COR-L47 (cell line): ENCODE measurements at places on chromosomes 7 and 10.
A peak's percentile ranks its signal among the peaks of the same experiment; 100 is the strongest.

- peak; percentile 56 for DNase-seq
Observed at GRCh38 chr7:22885797-22886261, 63.2 kb upstream of the TOMM7 start.

GRCh38 chr7:136079934-136080333, 102.8 kb upstream of the MTPN start:
- no peak for DNase-seq

GRCh38 chr10:110420401-110421193, 77.1 kb upstream of the DUSP5 start:
- DNase-seq, result peak; percentile 37

- no peak for DNase-seq
Observed at GRCh38 chr7:157503229-157503628, 166.4 kb downstream of the DNAJB6 start.

- peak; percentile 11 for DNase-seq
Observed at GRCh38 chr10:104127411-104127810, 5.4 kb downstream of the SFR1 start.

GRCh38 chr7:100598425-100598824, 3.7 kb upstream of the PCOLCE start:
- DNase-seq, result no peak

GRCh38 chr7:42661312-42661711, 250.6 kb downstream of the C7orf25 start:
- no peak for DNase-seq

DNA sequence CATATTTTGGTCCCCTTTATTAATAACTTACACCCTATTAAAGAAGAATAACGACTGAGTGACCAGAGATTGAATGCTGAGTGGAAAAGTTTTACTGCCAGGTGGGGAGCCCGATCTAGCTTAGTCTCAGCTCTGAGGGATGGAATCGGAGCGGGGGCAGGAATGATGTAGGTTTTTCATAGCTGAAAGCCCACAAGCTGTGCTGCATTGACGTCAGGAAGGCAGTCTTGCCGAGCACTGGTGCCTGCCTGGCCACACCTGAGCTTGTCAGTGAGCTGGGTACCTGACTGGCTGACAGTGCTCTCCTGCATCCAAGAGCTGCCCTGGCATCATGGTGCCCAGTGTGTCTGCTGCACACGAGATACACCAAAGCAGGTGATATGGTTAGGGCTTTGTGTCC, 34.8 kb downstream of the GRK5 start:
- no peak for DNase-seq

DNA sequence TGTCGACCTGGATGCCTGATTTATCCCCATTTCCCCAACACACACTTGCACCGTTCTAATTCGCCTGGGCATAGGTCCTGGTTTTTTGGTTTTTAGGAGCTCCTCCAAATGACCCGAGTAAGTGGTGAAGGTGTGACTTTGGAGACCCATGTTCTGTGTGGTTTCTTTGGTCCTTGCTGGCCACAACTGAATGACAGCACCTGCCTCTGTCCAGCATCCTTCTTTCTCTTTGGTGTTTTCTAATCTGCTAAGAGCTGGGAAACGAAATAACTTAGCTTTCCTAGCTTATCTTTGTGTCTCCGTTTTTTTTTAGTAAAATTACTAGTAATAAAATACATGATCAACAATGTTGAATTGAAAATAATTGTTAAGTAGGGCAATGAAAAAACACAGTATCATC, 120.2 kb downstream of the PRLHR start:
- no peak for DNase-seq

DNA sequence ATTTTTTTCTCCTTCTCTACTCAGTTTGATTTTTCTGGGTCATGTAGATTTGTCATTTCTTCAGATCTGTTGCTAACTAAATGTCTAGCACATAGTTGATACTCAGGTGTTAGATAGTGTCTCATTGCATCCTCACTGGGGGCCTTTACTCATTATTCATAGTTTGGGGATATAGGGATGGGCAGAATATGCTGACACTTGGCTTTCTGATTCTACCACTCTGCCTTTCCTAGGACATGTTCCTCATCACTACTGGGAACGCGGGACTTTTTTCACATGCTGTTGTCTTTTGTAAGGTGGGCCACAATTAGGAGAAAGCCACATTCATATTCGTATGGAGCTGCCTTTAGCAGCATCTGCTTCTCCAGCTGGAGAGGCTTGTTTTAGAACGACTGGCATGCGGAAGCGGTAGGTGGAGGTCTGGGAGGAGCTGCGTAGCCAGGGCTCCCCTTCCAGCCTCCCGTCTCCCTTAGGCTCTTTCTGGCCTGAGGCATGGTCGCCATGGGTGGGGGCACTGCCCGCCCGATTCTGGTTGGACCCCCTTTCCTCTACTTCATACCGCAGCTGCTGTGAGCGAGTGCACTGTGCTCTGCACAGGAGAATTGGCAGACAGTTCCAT, 78.8 kb downstream of the SND1 start:
- DNase-seq, result no peak

- no peak for DNase-seq
Observed at GRCh38 chr10:71569775-71570588, 149.6 kb downstream of the C10orf105 start.

- no peak for DNase-seq
Observed at GRCh38 chr7:12896316-12896715, 208.9 kb downstream of the ARL4A start.

DNA sequence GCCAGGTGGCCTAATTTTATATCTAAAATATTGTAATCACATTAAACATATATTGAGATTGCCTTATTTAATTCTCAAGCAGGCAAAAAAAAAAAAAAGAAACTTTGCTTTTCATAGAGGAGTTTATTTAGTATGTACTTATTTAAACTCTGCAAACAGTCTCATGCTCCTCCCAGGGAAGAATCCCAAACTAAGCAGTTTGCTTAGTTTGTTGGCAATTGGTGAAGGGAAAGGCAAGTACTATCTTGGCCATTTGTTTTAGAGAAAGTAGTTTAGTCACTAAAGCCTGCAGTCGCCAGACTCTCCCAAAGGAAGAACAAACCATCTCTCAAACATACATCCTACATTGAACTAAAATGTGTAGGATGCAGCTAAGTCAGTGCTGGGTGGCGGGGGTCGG, 226.8 kb downstream of the CDC14C start:
- no peak for DNase-seq

- no peak for DNase-seq
Observed at GRCh38 chr7:64463636-64464375, 99.1 kb downstream of the ZNF680 start.

DNA sequence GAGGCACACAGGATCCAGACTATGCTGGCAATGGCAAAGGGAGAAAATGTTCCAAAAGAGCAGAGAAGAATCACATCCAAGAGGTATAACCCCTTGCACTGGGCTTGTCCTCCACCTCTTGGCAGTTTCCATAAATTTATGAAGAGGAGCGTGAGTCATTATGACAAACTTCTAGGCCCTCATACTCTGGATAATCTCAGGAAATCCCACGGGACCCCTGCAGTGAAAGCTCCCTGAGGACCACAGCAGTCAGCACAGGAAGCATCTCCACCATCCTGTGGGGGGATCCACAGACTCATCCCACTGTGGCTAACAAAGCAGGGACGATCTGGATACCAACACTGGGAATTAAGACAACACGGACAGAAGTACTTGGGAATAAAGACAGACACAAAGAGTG, 30.3 kb upstream of the GPAM start:
- DNase-seq, result no peak

DNA sequence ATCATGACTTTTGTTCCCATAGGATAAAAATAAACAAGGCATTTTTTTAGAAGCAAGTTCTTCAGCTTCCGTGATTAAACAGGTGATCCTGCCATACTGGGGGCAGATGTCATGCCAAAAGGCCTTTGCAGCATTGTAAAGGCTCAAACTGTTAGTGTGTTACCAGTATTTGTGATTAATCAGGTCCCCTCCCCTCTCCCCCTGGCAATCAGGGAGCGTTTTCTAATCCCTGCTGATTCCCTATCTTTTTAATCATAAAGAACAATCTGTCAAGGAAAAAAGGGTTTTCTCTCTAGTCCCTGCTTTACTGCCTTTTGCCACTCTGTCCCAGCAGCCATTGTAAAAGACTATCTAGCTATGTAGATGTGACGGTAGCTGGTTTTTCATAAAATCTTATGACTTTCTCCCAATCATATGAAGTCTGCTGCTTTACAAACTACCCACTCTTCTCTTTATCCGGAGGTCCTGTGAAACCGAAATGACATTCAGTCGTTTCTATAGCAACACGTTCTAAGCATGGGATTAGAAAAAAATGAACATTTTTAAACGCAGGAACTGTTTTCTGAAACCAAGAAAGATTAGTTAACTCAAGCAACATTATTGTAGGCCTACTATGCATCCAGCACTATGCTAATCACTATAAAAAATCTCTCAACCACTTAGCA, 210.9 kb downstream of the RNLS start:
- no peak for DNase-seq

DNA sequence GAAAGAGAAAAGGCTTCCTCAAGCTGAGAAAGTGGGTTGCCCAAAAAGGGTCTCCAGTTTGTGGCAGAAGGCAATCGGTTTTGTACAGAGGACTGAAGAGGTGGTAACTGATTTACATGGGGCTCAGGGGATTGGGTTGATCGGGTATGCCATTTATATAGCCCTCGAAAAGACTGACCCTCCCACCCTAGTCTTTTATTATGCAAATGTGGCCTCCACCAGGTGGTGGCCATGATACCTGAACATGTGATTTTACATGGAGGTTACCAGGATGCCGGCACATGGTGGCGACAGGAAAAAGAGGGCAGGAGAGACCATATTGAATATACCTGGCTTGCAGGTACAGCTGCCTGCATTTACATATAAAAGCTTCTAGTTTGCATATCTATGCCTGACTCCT, 36.7 kb downstream of the ATE1 start:
- no peak for DNase-seq

DNA sequence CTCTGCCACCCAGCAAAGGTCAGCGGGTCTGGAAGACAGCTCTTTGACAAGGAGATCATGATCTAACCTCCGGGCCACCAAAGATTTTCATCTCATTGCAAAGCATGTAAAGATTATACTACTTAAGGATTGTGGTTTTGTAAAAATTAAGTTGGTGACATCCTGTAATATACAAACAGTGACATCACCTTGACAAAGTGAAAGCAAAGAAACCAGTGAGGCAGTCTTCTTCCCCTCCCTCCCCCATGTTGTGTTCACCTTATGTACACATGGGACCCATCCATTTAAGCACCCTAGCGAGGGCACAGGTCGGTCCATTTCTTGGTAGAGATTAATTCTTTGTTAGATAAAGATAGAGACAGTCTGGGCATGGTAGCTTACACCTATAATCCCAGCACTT, 3.9 kb downstream of the MDH2 start:
- DNase-seq, result no peak

DNA sequence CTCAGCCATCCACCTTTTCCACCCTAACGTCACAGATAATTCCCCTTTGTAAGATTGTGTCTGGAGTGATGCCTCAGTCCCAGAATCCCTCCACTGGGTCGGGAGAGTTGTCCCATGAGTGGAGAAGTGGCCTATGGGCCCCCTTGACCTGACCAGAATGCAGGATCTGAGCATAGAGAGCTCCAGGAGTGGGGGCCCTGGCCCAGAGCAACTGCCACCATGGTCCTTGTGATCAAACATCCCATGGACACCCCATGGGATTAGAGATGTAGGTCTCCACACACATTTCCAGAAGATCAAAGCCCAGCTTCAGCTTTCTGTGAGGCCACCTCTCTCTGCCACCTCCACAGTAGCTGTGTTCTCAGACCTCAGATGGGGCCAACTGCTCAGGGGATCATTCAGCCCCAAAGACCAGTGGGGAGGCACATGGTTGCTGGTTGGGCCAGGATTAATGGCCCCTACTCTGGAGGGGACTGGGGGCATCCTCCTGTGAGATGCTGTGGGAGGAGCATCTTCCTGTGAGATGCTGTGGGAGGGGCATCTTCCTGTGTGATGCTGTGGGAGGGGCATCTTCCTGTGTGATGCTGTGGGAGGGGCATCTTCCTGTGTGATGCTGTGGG, 28.5 kb upstream of the DPYSL4 start:
- DNase-seq, result no peak

GRCh38 chr7:121276313-121276712, 52.5 kb upstream of the WNT16 start:
- no peak for DNase-seq

DNA sequence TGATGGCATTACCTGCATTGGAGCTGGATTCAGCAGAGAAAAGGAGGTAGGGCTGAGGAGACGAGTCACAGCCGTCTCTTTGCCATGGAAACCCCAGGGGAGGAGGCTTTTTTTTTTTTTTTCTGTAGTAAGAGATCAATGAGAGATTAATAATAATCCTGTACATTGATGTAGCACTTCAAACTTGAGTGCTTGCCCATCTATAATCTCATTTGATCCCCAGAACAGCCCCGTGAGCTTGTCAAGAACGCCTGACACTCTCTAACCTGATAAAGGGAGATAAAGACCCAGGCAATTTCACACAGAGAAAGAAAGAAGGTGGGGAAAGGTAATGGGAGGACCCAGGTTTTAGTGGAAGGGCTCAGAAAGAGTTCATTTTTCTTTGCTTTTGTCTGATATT, 195.2 kb upstream of the FOXK1 start:
- DNase-seq, result no peak

- DNase-seq, result no peak
Observed at GRCh38 chr10:124886195-124886594, 55.7 kb upstream of the ZRANB1 start.

- no peak for DNase-seq
Observed at GRCh38 chr7:134121632-134122139, 5.5 kb upstream of the LRGUK start.

GRCh38 chr7:112176241-112176640, 30.0 kb downstream of the DOCK4 start:
- DNase-seq, result no peak

DNA sequence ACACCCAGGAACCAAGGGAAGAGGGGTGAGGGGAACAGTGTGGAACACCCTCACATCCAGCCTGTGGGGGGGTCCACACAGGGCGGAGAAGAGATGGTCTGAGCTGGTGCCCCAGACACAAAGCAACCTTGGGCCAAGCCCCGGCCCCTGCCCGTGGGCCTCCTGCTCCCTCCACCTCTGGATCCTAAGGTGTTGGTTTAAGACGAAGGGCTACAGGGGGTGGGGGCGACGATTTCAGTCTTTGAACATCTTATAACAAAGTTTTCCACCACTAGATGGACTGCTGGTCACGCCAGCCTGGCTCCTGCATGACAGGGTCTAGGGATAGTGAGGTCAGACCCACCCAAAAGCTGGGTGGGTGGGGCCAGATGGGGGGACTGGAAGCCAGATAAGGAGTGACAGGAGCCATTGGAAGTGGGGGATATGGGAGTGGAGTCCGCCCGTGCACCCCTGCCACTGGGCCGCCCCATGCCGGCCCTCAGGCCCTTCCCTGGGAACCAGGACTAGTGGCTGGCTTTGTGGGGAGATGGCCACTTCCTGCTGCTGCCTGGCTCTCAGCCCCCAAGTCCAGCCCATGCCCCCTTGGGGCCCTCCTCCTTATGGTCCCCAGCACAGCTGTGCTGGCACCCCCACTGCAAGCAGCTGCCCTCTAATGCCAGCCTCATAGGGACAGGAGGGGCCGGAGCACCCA, 98.4 kb downstream of the RGS10 start:
- no peak for DNase-seq

GRCh38 chr10:28533571-28534304, 820 bp downstream of the WAC start:
- peak; percentile 27 for DNase-seq

- no peak for DNase-seq
Observed at GRCh38 chr7:87107949-87108776, 44.1 kb upstream of the DMTF1 start.

GRCh38 chr7:135653340-135654080, 8.8 kb upstream of the STMP1 start:
- no peak for DNase-seq

GRCh38 chr10:46999217-46999616, 88.0 kb downstream of the PTPN20 start:
- no peak for DNase-seq

- DNase-seq, result no peak
Observed at GRCh38 chr10:30831426-30831825, 200.2 kb downstream of the ZNF438 start.
